Activated T-helper 17 cell treated with anti-CD3 and anti-CD28 coated beads, Interleukin-2, amount 50 U/mL, for 72 hours (primary cell): ENCODE measurements at places on chromosomes 13 and 19. TPM values are rescaled to one million over a fixed set of nuclear protein-coding genes. Genes with fewer than 3 reads are reported as not detected.

- ATAC-seq, result no peak
Observed at GRCh38 chr19:31955884-31956283, 389.5 kb upstream of the ZNF507 start.

The VSTM2B gene
- total RNA-seq, result not detected

- no peak for ATAC-seq
Observed at GRCh38 chr13:93882086-93882651, 597.3 kb downstream of the DCT start.

- no peak for ATAC-seq
Observed at GRCh38 chr13:47147812-47148119, 250.9 kb upstream of the HTR2A start.

- ATAC-seq, result no peak
Observed at GRCh38 chr13:76790526-76790925, 95.7 kb downstream of the KCTD12 start.

GRCh38 chr13:27130979-27131623 is 40.5 kb downstream of the USP12 start:
- ATAC-seq, result peak; percentile 80

DNA sequence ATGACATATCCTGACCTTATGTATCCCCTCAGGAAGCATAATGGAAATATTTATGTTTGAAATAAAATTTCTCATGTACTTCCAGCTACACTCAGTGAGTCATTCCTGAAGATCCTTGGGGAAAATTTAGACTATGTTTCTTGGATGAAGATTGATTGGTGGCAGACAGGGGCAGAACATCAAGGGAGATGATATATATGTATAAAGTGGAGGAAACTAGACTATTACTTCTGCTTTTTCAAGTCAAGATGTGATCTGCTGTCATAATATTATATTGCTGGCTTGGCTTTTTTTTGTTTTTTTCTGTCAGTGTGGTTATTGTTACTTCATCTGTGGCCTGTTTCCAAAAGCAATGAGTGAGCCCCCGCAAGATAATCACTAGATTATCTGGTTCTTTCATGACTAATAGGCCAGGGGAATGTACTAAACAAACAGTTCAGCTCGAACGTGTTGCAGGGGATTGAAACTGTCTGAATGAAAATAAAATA is 87.2 kb upstream of the TNFSF11 start:
- ATAC-seq, result no peak

GRCh38 chr13:25657157-25657556 is 285.4 kb downstream of the ATP8A2 start:
- ATAC-seq, result no peak

DNA sequence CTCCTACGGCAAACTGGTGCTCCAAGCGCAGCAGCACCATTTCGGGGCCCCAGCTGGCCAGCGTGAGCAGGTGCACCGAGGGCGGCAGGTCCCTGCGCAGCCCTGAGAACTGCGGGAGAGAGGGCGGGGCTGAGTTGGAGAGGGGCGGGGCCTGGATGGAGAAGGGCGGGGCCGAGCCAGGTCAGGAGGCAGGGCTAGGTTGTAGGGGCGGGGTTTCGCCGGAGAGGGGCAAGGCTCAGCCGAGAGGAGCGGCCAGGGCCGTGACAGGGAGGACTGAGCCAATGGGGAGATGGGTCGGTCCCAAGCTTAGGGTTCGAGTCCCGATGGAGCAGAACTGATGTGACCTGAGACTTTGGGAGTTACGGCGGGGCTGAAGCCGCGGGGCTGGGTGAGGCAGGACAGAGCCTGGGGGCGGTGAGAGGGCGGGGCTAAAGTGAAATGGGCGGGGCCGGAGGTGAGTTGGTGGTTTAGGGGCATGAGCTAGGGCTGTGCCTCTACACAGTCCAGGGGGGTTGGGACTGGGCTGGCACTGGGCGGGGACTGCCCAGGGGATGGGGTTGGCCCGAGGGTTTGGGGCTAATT is 19.0 kb downstream of the MAN2B1 start:
- peak; percentile 76 for ATAC-seq

DNA sequence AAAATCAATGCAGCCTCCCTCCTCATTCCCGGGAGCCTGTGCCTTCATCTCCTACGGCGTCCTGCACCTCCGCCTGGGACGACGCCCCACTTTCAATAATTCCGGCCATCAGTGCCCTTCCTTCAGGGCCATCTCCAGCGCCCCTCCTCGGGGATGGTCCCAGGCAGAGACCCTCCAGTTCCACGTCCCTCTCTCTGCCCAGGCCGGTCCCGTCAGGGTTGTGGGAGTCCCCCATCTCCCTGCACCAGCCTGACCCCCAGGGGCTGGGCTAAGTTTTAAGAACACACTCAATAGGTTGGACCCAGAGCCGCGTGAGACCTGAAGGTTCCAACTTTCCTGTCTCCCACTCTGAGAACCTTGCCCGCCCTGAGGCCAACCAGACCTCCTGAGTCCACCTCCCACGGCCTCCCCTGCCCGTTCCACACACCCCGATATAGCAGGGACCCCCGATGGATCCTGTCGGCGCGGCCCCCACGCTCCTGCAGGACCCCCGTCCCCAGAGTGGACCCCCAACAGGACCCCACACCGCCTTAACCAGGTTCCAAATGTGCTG is 646 bp downstream of the TMEM161A start:
- no peak for ATAC-seq

The NCR1 gene
- total RNA-seq, result not detected

The ZNF358 gene
- total RNA-seq, result 3.1 TPM

GRCh38 chr13:64314331-64314730 is 2898.7 kb upstream of the PCDH20 start:
- ATAC-seq, result no peak
